ENCODE measurements at places on chromosomes 4 and X. TPM values are rescaled to one million over a fixed set of nuclear protein-coding genes. Genes with fewer than 3 reads are reported as not detected.
A peak's percentile ranks its signal among the peaks of the same experiment; 100 is the strongest.

- no peaks in the 10 kb centered on the region for H3K27me3 ChIP-seq
- no peak for DNase-seq
- no peak overlapping the region for H3K27ac ChIP-seq
- H3K36me3 ChIP-seq: no peaks in the 10 kb centered on the region
- no peak overlapping the region for H3K4me3 ChIP-seq
These were observed 130.8 kb downstream of the COL4A6 start for GRCh38 chrX:108307132-108308085.

Gene CT83
- total RNA-seq: not detected

GRCh38 chr4:32191961-32192360 is 1471.8 kb downstream of the PCDH7 start:
- no peaks in the 10 kb centered on the region for H3K27me3 ChIP-seq
- no peak overlapping the region for H3K27ac ChIP-seq
- DNase-seq: no peak
- no peaks in the 10 kb centered on the region for H3K4me1 ChIP-seq
- no peak overlapping the region for H3K4me3 ChIP-seq

DNA sequence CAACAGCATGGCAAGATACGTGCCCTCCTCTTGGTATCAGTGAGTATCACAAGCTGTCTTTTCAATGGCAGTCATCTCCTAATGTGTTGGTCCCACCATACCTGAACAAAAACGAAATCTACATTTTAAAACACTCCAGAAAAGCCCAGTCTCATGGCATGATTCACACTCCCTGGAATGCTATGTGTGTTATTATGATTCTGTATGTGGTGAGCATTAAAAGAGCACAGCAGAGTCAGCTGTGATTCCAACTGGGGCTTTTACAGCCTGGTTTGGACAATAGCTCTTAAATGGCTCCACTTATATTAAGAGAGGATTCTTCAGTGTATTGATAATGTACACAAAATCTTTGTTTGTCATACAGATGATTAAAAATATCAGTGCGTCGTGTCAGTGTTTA is 274.1 kb upstream of the GK2 start:
- no peak overlapping the region for H3K4me3 ChIP-seq
- no peaks in the 10 kb centered on the region for H3K36me3 ChIP-seq
- H3K27ac ChIP-seq: no peak overlapping the region
- H3K4me1 ChIP-seq: no peaks in the 10 kb centered on the region
- DNase-seq: no peak
- H3K27me3 ChIP-seq: no peaks in the 10 kb centered on the region

DNA sequence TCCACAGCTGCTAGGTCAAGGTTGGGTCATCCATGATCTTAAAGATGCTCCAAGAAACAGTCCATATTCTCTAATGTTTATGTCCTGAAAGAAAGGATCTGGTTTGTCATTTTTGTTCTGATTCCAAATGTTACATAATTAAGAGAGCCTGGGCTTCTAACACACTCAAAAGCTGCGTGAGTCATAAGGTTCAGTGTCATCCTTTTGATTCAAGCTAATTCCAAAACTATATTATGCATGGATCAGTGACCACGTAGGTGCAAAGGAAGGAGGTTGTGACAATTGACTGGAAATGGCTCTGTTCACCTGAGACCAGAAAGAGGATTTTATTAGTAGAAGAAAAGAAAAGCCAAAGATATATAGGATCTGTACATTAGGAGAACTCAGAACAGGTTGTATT is 268.7 kb upstream of the GK2 start:
- H3K36me3 ChIP-seq: no peaks in the 10 kb centered on the region
- DNase-seq: no peak
- H3K4me1 ChIP-seq: no peaks in the 10 kb centered on the region
- H3K4me3 ChIP-seq: no peak overlapping the region
- no peaks in the 10 kb centered on the region for H3K27me3 ChIP-seq
- H3K27ac ChIP-seq: no peak overlapping the region

Gene HSFX4
- not detected for total RNA-seq

DNA sequence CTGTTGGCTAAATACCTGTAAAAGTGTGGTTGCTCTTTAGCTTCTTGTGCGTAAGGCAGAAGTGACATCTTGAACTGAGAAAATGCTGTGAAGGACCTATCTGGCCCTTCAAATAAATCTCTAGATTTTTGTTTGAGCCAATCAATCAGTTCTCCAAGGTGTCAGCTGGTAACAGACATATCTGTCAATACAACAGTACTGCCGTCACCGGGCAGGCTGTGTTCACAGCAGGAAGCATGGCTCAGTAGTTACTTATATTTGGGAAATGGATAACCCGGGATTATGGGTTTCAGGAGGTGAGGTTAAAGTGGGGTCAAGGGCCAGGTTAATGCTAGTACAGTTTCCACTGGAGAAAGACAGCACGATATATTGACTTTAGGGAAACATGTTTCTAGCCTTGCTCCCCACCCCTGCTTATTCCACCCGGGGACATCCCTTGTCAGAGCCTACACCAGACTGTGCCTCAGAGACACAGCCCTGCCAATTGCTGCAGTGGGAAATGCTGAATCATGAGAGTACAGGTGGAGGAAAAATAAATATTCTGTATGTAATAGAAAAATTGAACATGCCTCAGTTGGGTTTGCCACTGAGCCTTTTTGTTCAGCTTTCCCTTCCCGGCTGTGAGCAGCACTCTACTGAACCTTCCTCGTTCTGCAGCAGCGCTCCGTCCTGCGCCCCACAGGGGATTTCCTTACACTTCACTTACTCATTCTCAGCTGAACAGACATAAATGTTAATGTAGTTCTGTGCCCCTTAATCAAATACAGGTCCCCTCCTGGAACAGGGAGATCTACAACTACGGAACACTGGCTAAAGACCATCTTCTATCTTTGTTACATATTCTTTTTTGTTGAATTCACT is 121.1 kb downstream of the MGST2 start:
- no peak overlapping the region for H3K27ac ChIP-seq
- H3K36me3 ChIP-seq: no peaks in the 10 kb centered on the region
- H3K4me1 ChIP-seq: no peaks in the 10 kb centered on the region
- DNase-seq: no peak

- H3K36me3 ChIP-seq: no peaks in the 10 kb centered on the region
- H3K4me1 ChIP-seq: peaks cover 3% of the 10 kb centered on the region
- DNase-seq: no peak
- no peak overlapping the region for H3K27ac ChIP-seq
- H3K4me3 ChIP-seq: no peak overlapping the region
These were observed 189.6 kb upstream of the LNX1 start for GRCh38 chr4:53780736-53781400.

Gene ARR3
- total RNA-seq: not detected

Gene ARHGEF9
- total RNA-seq: 24.7 TPM

DNA sequence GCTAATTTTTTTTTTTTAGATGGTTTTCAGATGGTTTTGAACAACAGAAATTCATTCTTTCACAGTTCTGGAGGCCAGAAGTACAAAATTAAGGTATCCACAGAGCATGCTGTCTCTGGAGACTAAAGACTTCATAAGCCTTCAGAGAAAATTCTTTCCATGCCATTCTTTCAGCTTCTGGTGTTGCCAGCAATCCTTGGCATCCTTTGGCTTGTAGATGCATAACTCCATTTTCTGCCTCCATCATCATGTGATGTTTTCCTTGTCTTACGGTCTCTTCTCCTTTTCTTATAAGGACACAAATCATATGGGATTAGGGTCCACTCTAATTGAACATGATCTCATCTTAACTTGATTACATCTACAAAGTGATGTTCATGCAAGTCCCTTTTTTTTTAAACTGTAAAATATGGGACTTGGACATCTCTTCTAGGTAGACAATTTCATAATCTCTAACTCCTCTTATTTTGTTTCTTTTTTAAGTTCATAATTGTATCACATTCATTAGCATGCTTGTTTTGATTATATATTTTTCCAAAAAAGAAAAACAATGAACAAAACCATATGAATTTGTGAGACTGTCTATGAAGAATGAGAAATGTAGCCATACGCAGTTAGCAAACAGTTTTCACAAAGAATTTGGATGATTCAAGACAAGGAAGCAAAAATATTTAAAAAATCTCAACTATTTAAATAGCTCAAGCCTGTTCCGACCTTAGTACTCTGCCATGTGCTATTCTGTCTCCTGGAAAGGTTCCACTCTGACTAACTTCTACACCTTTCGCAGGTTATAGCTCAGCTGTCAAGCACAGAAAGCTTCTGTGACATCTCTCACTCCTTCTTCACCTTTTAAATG is 53.1 kb upstream of the GIMD1 start:
- no peaks in the 10 kb centered on the region for H3K27me3 ChIP-seq
- no peak for DNase-seq
- H3K27ac ChIP-seq: no peak overlapping the region
- no peaks in the 10 kb centered on the region for H3K4me1 ChIP-seq

GRCh38 chr4:30717208-30718020 is 2.8 kb upstream of the PCDH7 start:
- no peak overlapping the region for H3K27ac ChIP-seq
- H3K4me1 ChIP-seq: no peaks in the 10 kb centered on the region
- peak; percentile 22 for DNase-seq

DNA sequence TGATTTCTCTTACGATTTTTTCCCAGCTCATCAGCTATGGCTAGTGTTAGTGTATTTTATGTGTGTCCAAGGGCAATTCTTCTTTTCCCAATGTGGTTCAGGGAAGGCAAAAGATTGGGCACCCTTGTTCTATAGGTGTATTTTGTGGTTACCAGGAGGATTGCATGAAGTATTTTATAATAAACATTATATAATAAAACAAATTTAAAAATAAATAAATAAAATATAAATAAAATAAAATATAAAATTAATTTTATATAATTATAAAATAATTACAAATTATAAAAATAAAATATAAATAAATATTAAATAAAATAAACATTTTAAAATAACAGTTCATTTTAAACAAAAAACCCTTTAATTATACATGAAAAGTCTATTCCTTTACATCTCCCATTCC is 35.6 kb upstream of the UGT2B10 start:
- DNase-seq: no peak
- H3K4me1 ChIP-seq: no peaks in the 10 kb centered on the region
- no peaks in the 10 kb centered on the region for H3K36me3 ChIP-seq
- H3K4me3 ChIP-seq: no peak overlapping the region
- no peak overlapping the region for H3K27ac ChIP-seq

GRCh38 chrX:65997978-65998717 is 41.7 kb downstream of the VSIG4 start:
- H3K27me3 ChIP-seq: no peaks in the 10 kb centered on the region
- H3K4me3 ChIP-seq: no peak overlapping the region
- H3K27ac ChIP-seq: no peak overlapping the region
- H3K4me1 ChIP-seq: no peaks in the 10 kb centered on the region
- no peaks in the 10 kb centered on the region for H3K36me3 ChIP-seq

Gene FDCSP
- not detected for total RNA-seq

DNA sequence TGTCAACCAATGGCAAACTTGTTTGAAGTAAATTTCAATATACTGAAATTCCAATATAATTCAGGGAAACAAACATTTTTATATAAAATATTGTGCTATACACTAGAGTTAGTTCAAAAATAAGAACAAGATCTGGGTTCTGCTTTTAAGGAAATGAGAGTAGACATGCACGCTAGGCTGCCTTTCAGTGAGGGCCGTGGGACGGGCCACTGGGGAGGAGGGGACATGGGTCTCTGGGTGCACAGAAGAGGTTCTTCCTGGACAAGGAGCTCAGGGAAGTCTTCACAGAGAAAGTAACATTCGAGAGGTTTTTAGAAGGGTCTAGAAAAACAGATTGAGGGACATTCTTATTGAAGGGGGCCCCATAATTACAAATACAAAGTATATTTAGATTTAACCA is 64.4 kb downstream of the SHROOM3 start:
- no peak for DNase-seq
- H3K4me3 ChIP-seq: no peak overlapping the region
- no peaks in the 10 kb centered on the region for H3K4me1 ChIP-seq
- H3K36me3 ChIP-seq: no peaks in the 10 kb centered on the region
- no peaks in the 10 kb centered on the region for H3K27me3 ChIP-seq

Gene ITIH6
- not detected for total RNA-seq

- no peaks in the 10 kb centered on the region for H3K27me3 ChIP-seq
- H3K27ac ChIP-seq: no peak overlapping the region
- DNase-seq: no peak
- H3K4me3 ChIP-seq: no peak overlapping the region
These were observed 16.8 kb downstream of the UGT8 start for GRCh38 chr4:114615435-114615834.

- H3K4me1 ChIP-seq: no peaks in the 10 kb centered on the region
- no peak overlapping the region for H3K4me3 ChIP-seq
- H3K27ac ChIP-seq: no peak overlapping the region
- no peaks in the 10 kb centered on the region for H3K27me3 ChIP-seq
- no peak for DNase-seq
These were observed 14.1 kb downstream of the RAB40AL start for GRCh38 chrX:102950908-102951866.

Gene RAB39B
- total RNA-seq: 0.30 TPM

- H3K36me3 ChIP-seq: no peaks in the 10 kb centered on the region
- H3K4me1 ChIP-seq: no peaks in the 10 kb centered on the region
- DNase-seq: no peak
- no peak overlapping the region for H3K27ac ChIP-seq
- H3K27me3 ChIP-seq: no peaks in the 10 kb centered on the region
These were observed 36.6 kb downstream of the MAP7D3 start for GRCh38 chrX:136214551-136214950.

Gene NOX1
- not detected for total RNA-seq

GRCh38 chr4:23877758-23878229 is 12.1 kb downstream of the PPARGC1A start:
- H3K27ac ChIP-seq: no peak overlapping the region
- H3K36me3 ChIP-seq: no peaks in the 10 kb centered on the region
- no peak for DNase-seq
- no peak overlapping the region for H3K4me3 ChIP-seq

Gene NSD2
- total RNA-seq: 18.5 TPM

GRCh38 chr4:84804136-84804535 is 162.4 kb downstream of the WDFY3 start:
- no peaks in the 10 kb centered on the region for H3K4me1 ChIP-seq
- no peak overlapping the region for H3K4me3 ChIP-seq
- DNase-seq: no peak
- H3K27ac ChIP-seq: no peak overlapping the region
- no peaks in the 10 kb centered on the region for H3K27me3 ChIP-seq

GRCh38 chrX:116379854-116380253 is 56.6 kb upstream of the SLC6A14 start:
- no peaks in the 10 kb centered on the region for H3K4me1 ChIP-seq
- no peak overlapping the region for H3K4me3 ChIP-seq
- DNase-seq: no peak
- H3K36me3 ChIP-seq: no peaks in the 10 kb centered on the region
- no peak overlapping the region for H3K27ac ChIP-seq

DNA sequence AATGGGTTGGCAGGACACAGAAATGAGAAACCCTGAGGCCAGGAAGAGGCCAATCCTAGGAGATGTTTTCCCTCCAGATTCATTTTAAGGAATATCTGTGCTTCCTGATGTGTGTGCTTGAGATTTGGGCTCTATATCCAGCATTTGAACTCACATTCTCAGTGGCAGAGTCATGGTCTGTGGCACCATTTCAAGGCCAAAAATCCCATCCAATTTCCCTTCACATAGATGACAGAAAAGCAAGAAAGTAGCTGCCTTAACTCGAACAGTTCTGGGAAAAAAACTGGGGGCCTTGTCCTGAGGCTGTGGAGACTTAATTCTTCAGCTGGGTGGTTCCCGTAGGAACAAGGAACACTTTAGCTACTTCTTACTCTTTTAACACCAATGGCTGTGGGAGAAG is 27.4 kb downstream of the TAF7L start:
- no peaks in the 10 kb centered on the region for H3K36me3 ChIP-seq
- no peak overlapping the region for H3K4me3 ChIP-seq
- no peaks in the 10 kb centered on the region for H3K4me1 ChIP-seq

GRCh38 chrX:17441965-17442364 is 67.0 kb downstream of the NHS start:
- H3K4me1 ChIP-seq: peaks cover 7% of the 10 kb centered on the region
- no peaks in the 10 kb centered on the region for H3K27me3 ChIP-seq
- H3K4me3 ChIP-seq: no peak overlapping the region
- no peaks in the 10 kb centered on the region for H3K36me3 ChIP-seq

Gene C4orf46
- total RNA-seq: 4.2 TPM
